Brain pericyte (primary cell): ENCODE measurements at places on chromosomes 2 and 18.

DNA sequence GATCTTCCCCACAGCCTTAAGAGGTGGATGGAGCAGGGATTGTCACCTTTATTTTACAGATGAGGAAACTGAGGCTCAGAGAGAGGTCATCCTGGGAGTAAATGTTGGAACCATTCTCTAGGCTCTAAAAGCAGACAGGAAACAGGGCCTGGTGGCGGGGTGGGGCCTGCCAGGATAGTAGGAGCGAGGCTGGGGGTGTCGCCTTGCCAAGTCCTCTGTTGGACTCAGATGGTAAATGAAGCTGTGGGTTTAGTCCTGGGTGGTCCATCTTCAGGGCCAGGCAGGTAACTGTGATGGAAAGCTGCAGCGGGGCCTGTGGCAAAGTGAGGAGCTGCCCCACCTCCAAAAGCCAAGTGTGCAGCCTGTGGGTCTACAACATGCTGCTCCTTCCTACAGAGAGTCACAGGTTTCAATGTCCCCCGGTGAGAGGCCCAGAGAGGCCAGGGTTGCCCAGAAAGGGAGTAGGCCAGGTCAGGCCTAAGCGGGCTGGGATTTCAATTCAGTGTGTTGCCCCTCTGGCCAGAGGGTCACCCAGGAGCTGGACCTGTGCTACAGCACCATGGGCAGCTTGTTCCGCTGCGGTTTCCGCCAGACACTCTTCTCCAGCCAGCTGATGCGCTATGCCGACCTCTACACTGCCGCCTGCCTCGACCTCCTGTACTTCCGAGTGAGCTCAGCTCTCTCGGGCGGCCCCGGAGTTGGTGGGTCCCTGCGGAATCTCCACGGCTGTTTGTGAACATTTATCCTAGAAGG lies 6.6 kb downstream of the NT5DC4 start:
- no peak for DNase-seq

DNA sequence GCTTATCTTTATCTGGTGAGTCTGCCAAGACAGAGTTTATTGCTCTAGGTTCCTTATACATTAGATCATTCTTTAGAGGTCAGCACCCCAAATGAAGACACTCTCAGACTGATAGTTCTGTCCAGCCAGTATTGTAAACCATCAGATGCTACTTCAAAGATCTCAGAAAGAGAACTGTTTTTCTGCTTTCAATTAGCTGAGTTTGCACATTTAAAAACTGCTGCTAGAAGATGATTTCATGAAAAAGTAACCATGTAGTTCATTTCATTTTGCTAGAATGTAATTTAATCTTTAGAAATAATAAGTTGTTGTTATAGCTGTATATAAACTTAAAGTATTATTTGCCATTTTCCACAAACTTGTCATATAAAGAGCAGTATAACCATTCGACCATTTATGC lies 344.5 kb upstream of the ATP5MC3 start:
- no peak for DNase-seq

DNA sequence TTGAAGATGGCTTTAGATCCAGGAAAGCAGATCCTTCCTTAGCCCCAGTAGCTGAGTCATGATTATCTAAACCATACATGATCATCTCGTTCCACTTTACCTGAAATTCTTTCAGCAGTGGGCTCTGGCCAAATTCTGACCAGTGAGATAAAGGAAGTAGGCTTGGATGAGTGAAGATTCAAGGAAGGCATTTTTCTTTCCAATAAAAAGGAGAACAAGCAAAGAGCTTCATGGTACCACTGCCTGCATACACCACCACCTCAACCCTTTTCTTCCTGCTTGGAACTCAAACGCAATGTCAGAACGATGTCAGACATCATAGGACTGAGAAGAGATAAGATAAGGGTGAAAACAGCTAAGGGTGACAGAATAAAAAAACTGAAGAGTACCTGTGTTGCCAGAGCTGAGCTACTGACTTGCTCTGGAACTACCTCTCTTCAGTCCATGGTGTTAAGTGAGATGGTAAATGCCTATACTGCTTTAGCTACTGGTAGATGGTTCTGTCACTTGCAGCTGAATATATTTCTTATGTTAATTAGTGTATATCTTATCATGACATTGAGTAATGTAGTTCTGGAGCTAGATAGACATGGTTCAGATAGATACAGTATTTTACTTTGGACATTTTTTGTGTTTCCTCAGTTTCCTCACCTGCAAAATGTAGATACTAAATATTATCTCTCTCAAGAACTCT lies 58.7 kb upstream of the ACVR1 start:
- DNase-seq, result no peak

- DNase-seq, result no peak
These were observed 27.1 kb downstream of the CAPN14 start for GRCh38 chr2:31190188-31190587.

- DNase-seq, result no peak
These were observed 4.1 kb upstream of the GORASP2 start for GRCh38 chr2:170924969-170925368.

- DNase-seq, result no peak
These were observed 120.7 kb upstream of the CTAGE1 start for GRCh38 chr18:22538426-22538825.

- no peak for DNase-seq
These were observed 40.6 kb upstream of the TMEM247 start for GRCh38 chr2:46438794-46439193.

- no peak for DNase-seq
These were observed 7.2 kb downstream of the LIMS1 start for GRCh38 chr2:108541451-108541850.

- DNase-seq, result no peak
These were observed 762.2 kb downstream of the SUCLG1 start for GRCh38 chr2:83696838-83697237.

GRCh38 chr2:78293768-78294167 lies 731.7 kb upstream of the REG3G start:
- DNase-seq, result no peak

GRCh38 chr2:30147196-30147714 lies 448 bp downstream of the YPEL5 start:
- DNase-seq, result no peak

DNA sequence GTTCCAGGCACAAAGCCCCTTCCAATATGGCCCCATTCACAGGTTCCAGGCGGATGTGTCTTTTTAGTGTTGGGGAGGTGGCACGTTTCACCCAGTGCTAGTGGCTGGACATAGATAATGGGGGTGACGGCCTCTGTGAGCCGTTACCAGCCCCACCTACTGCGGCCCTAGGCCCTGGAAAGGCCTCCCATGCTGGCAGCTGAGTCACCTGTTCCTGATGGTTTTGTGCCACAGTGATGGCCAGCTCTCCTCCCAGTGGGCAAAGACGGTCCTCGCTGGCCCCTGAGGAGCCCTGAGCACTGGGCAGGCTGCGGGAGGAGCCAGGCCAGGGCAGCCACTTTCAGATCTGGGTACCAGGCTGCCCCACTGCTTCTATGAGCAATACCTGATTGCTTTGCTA lies 40.0 kb upstream of the GPC1 start:
- no peak for DNase-seq

DNA sequence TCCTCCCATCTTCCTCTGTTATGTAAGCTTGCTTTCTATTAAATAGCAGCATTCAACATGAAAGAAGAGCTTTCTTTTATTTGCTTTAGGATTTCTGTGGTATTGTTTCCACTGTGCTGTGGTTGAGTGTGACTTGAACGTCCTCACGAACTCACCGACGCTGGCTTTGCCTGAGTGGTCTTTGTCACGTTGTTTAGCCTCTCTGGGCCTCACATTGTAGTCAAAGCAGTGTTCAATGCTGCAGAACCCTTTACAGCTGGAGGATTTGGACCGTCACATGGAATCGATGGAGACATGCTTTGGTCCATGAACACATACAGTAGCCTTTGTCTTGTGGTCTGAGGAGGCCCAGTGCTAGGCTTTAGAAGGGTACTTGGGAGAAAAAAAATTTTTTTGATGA lies 66.3 kb downstream of the TANC1 start:
- no peak for DNase-seq

DNA sequence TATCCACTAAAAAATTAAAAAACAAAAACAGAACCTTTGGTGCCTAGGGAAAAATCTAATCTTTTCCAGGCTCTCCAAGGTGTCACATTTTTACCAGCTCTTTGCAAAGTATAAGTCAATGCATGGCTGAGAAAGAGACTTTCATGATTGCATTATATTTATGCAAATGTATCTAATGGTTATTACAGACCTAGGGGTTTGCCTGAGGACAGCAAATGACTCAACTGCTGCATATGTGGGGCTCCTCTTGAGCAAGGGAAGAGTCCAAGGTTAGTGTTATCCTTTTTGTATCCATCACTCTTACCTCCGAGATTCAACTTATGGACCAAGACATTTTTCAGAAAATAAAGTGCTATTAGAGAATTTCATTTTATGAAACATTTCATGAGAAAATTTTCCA lies 33.9 kb upstream of the RMP24 start:
- DNase-seq, result no peak

GRCh38 chr2:85272357-85272756 lies 55.4 kb downstream of the TGOLN2 start:
- DNase-seq, result no peak

DNA sequence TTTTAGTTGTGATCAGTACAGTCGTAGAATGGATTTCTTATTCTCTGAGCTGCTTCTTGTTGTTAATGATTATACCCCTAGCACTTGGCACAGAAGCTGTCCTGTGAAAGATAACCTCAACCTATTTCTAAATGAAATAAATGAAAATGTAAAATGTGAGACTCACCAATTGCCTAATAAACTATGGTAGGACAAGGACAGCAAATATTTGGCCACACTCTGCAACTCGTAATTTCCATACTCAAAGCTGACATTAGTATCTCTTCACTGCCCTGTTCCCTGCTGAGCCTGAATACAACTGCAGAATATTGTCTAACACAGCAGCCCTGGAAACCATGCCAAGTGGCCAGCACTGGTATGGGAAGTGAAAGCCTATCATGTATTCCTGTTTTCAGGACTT lies 34.5 kb downstream of the TMEM182 start:
- no peak for DNase-seq

DNA sequence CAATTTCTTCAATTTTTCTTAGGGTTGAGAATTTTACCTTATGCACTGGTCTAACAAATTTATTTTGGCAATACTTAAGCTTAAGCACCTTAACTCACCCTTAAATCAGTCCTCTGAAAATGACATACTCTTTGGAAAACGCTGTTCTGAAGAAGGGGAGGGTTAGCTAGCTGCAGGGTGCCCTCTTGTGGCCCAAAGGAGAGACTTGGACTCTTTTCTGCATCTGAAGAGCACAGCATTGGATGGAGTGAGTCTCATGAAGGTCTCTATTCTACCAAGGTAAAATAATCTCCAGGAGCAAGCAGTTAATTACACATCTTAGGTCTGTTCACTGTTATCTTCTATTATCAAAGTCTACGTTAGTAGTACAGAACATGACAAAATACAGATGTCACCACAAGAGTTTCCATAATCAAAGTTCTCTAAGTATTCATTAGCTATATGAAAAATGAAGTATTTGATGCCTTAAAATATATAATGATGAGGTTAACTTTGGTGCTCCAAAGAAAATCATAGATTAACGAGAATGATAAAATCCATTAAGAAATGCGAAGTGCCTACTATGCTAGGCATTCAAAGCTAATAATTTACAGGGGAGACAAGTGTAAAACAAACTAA lies 24.4 kb downstream of the PUM2 start:
- DNase-seq, result no peak

- DNase-seq, result no peak
These were observed 95.0 kb downstream of the DGKD start for GRCh38 chr2:233449081-233449901.

GRCh38 chr2:186130748-186131641 lies 355.1 kb upstream of the ZC3H15 start:
- no peak for DNase-seq

GRCh38 chr18:44508474-44508873 lies 172.2 kb upstream of the SETBP1 start:
- DNase-seq, result no peak

DNA sequence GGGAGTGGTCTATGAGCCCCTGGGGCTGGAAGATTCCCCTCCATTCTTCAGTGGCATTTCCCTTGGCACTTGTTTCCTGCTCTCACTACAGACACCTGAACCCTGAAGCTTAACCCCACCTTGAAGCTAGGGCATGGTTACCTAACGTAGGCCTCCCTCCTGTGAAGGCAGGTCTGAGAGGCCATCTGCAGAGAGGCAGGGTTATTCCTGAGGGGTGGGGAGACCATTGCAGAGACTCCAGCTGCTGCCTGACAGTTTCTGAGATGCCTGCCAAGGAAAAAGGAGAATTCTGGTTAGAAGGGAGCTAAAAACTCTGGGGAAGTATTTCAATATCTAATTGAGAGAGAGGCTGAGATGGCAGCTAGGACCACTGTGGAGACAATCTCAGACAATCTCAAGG lies 119.3 kb upstream of the NDUFV2 start:
- no peak for DNase-seq

- DNase-seq, result no peak
These were observed 531.5 kb upstream of the SALL3 start for GRCh38 chr18:78448106-78448505.

GRCh38 chr2:1891147-1891546 lies 146.8 kb upstream of the PXDN start:
- DNase-seq, result no peak

DNA sequence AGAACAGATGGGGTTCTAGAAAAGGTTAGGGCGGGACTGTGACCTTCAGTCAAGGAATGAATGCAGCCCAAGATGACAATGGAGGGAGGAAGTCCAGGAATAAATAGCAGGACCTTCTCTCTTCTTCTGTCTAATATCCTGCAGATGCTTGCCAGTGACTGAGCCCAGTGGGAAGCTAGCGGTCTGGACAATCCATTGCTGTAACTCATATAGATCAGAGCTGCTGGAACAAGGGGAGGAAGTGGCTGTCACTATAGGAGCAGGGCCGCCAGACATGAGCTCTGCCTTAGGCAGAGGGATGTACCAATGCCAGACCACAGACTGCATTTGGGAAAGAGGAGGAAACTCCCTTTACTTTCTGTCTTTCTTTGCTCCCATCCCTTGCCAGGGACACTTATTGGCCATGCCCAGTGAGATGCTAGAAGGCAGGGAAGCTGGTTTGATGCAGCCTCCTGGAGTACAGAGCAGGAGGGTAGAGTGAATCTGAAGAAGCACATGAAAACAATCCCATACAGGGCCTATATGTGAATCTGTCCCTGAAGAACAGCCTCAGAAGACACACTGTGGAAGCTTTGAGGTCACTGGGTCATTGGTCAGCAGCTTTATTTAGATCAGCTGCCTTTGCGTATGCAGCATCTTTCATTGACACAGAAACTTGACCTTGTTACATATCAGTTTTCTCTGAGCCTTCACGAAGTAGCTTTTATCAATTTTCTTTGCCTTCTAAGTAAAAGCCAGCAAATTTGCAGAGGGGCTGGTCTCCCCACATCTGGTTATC lies 65.4 kb downstream of the CCDC85A start:
- DNase-seq, result no peak

GRCh38 chr2:126241001-126241400 lies 415.0 kb upstream of the GYPC start:
- no peak for DNase-seq

GRCh38 chr2:108288534-108289106 lies at the start of gene SULT1C2:
Gene SULT1C2, plus strand, starts transcription at chr2:108288895. Its CDS starts 4,773 bp downstream, at chr2:108293668.
- peak; percentile 99 for DNase-seq

GRCh38 chr18:31578126-31578525 lies 13.6 kb upstream of the TTR start:
- DNase-seq, result no peak

DNA sequence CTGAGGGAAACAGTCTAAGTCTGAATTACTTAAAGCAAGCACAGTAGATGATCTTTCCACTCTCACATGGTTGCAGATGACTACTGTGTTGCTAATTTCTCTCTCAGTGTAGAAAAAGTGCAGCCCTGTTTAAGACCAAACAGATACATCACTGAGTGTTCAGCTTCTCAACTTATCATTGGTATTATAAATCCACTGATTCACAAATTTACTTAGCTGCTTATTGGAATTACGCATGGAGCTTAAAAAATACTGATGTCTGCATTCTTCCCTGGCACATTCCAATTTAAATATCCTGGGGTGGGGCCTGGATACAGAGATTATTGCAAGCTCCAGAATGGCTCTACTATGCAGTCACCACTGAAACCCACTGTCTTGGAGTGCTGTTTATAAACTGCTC lies 411.2 kb downstream of the RND3 start:
- no peak for DNase-seq
